ENCODE measurements at places on chromosomes 7 and 10.

DNA sequence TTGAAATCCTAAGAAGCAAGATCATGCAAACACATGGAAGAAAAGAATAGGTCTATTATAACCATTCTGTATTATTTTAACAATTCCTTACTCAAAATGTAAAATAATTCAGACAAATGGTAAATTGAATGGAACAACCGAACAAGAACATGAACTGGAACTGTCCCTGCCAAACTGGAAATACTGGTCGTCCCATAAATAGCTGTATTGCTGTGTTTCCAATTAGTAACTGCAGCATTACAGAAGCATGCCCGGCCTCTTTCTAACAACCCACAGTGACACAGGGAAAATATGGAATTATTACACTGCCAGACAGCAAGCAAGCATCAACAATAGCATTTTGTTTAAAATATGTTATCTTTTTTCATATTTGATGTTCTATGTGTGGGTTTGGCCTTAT lies 1138.5 kb upstream of the PHF14 start:
- no peak for DNase-seq

DNA sequence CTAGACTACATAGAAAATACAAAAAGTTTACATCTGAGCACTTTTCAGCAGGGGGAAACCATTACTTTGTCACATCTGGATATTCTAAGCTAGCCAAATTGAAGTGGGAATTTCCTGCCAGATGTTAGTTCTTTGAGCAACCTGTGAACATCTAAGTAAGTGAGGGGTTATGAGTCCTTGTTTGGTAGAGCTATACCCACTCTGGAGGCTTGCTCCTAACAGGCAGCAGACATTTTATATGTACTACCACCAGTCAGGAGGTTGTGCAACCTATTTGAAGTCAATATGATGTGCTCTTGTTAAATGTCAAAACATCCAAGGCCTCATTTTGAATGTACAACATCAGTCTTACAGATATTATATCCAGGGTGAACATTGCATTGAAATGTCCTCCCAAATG lies 143.3 kb upstream of the KAT6B start:
- no peak for DNase-seq

DNA sequence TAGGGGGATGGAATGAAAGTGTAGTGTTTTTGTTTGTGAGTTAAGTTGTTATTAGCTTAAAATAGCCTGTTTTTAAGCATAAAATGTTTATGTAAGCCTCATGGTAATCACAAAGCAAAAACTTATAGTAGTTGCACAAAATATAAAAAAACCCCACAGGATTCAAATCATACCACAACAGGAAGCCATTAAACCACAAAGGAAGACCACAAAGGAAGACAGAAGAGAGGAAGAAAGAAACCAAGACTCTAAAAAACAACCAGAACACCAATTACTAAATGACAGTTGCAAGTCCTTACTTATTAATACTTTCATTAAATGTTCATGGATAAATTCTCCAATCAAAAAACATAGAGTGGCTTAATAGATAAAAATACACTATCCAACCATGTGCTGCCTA lies 63.6 kb downstream of the ANKRD7 start:
- DNase-seq = no peak

- DNase-seq = no peak
Measured at GRCh38 chr10:7258948-7259523, 151.8 kb downstream of the SFMBT2 start.

All from HS-27A (cell line).